Left kidney (tissue), 8 donors: ENCODE measurements at places on chromosomes 3 and 15. TPM values are rescaled to one million over a fixed set of nuclear protein-coding genes. Genes with fewer than 3 reads are reported as not detected.

DNA sequence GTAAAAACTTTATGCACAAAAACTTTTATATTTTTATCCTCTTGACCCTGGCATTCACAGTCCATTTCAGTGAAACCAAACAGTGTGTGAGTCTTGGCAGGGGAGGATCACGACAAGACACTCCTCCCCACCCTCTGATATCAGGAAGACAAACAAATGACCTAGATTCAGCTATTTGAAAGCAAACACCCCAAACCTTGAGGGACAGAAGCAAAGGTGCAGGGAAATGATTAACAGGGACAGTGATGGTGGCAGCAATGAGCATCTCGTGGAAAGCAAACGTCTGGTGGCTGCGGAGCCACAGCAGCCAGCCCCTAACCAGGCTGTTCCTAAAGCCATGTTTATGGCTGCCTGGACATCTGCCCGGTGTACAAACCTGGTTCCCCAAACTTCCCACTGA is 52.1 kb downstream of the FSIP1 start:
- no peak for DNase-seq

GRCh38 chr3:8767256-8767666 is 2.2 kb downstream of the OXTR start:
- DNase-seq: no peak

GRCh38 chr15:70267879-70268278 is 170.2 kb upstream of the TLE3 start:
- no peak for DNase-seq

GRCh38 chr3:61718565-61718964 is 157.2 kb downstream of the PTPRG start:
- no peak for DNase-seq

GRCh38 chr15:92683511-92683834 is 27.9 kb upstream of the FAM174B start:
- DNase-seq: peak; percentile 35

DNA sequence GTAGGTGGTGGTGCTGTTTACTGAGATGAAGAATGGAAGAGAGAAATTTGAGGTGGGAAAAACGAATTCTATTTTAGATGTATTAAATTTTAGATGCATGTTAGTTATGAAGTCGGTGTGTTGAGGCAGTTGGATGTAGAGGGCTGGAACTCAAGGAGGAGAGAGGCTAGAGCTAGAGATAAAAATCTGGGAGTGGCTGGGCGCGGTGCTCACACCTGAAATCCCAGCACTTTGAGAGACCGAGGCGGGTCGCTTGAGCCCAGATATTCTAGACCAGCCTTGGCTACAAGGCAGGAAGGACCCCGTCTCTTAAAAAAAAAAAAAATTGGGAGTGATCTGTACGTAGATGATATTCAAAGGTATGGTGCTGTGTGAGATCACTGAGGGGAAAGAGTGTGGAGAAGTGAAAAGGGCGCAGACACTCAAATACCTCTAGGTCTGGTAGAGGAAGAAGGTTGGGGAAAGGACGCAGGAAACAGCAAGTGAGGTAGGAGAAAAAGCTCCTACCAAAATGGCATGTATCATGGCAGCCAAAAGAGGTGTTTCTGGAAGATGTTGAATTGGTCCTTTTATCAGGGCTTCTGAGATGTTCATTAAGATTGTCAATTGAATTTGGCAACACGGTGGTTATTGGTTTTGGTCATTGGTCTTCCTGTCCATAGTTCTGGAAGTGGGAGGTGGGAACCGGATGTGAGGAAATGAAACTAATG is 1.8 kb downstream of the YEATS2 start:
- DNase-seq: no peak

- no peak for DNase-seq
Measured at GRCh38 chr15:99125061-99125891, 20.4 kb downstream of the SYNM start.

DNA sequence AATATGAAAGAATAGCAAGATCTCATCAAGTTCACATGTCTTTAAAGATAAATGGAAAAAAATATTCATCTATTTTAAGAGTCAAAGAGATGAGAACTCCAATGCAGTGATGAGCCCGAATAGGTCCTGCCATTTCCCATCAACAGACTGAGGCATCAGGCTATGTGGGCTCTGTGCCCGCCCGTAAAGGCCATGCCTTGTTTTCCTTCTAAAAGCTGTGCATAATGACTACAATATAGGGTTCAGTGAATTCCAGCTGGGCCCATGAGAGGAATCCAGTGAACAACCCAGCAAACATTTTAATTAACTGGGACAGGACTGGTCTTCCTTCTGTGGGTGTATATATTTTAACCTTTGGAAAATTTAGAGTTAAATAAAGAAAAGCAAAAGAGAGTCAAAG is 44.6 kb downstream of the RASGRP1 start:
- DNase-seq: no peak

GRCh38 chr3:20052851-20053250 is 12.6 kb downstream of the KAT2B start:
- DNase-seq: no peak

DNA sequence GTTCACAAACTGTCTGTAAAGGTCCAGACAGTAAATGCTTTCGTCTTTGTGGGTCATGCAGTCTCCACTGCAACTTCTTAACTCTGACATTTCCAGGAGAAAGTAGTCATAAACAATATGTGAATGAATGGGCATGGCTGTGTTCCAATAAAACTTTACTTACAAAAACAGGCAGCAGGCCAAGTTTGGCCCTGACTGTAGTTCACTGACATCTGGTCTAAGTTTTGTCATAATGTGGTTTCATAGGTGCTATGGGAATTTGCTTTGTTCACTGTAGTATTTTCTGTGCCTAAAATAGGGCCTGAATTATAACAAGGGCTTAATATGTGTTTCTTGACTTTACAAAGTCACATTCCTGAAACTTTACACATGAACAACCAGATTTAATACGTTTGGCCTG is 186.0 kb upstream of the KBTBD8 start:
- DNase-seq: no peak

GRCh38 chr3:5007873-5008272 is 28.6 kb downstream of the BHLHE40 start:
- DNase-seq: no peak

DNA sequence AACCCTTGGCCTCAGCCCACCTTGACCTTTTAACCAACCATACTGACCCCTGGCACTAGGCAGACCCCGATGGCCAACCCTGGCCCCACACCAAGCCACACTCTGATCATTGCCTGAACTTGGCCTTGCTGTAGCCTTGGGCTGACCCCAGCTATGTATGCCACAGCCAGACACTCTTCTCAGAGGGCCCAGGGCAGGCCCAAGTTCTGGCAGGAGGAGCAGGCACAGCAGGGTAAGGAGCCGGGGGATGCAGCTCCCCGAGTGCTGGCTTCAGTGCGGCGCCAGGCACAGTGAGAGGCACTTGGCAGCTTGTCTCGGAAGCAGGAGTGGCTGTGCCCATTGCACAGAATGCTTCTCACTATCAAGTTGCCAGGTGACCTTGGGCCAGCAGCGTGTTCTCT is 22.3 kb downstream of the PRR20G start:
- DNase-seq: no peak

DNA sequence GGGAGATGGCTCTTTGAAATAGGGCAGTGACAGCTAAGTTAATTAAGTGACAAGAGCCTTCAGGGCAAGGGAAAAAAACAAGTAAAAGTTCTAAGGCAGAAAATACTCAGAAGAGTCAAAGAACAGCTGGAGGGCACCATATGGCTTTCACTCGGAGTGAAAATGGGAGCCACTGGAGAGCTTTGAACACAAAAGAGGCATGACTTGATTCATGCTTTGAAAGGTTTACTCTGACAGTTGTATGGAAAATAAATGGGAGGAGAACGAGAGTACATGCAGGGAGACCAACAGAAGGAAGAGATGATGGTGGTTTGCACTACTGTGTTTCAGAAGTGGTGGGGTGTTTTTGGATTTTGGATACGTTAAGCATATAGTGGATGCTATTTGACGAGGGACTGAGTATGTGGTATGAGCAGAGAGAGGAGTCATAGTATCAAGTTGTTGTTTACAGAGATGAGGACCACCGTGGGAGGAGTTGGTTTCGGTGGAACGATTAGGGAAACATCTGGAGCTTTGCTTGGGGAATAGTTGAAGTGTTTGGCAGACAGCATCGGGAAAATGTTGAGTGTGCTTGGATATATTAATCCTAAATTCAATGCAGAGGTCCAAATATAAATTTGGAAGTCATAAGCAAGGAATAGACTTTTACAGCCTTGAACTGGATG is 411.5 kb downstream of the GABRG3 start:
- no peak for DNase-seq

DNA sequence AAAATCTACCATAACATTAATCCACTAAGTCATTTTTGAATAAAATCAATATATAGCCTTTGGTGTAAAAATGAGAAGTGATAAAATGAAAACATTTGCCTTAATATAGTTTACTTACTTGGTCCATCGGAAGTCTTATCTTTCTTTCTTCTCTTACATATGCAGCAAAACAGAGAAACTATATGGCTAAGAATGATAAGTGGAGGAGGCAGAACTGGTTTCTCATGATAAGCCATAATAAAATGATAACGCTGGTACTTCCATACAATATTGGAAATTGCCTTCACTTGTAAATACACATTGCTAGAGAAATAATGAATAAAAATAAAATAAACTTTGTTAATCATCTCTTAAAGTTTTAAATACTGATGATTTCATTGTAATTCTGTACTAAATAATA is 47.8 kb upstream of the USP50 start:
- DNase-seq: no peak

- DNase-seq: no peak
Measured at GRCh38 chr3:51860703-51861665, at the start of gene IQCF2. Gene IQCF2 (plus strand): TSS chr3:51861615. CDS start chr3:51861667, 52 bp downstream.

DNA sequence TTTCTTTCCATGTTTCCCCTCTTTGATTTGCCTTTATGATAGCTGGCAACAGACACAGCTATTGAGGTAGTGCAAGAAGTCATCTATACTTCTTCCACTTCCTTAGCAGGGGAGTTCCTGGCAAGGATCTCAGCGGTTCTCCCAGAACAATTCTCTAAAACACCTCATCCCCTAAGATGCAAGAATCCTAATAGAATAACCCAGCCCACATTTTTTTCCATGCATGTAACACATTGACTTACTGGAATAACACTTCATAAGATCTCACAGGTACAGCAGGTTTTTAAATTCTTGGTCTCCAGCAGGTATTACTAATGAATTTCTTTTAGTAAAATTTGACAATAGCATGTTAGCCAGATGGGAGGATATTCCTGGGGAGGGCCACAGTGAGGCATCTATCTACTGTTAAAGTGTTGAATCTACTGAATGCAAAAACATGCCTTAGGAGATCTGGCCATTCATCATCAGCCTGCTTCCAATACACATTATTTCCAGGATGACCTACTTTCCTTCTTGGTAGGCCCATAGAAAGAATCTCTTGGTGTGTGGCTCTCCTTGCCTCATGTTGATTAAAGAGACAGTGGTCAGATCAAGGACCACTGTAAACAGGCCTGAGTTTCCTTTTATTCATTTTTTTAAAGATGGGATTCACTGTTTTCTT is 78.5 kb downstream of the RAD18 start:
- no peak for DNase-seq

GRCh38 chr3:139084176-139084575 is 39.5 kb upstream of the PRR23C start:
- no peak for DNase-seq

- no peak for DNase-seq
Measured at GRCh38 chr3:141421186-141421585, 52.9 kb downstream of the ZBTB38 start.

GRCh38 chr3:81545572-81545971 is 215.9 kb downstream of the GBE1 start:
- no peak for DNase-seq

GRCh38 chr15:61524086-61524485 is 295.0 kb upstream of the RORA start:
- DNase-seq: no peak

DNA sequence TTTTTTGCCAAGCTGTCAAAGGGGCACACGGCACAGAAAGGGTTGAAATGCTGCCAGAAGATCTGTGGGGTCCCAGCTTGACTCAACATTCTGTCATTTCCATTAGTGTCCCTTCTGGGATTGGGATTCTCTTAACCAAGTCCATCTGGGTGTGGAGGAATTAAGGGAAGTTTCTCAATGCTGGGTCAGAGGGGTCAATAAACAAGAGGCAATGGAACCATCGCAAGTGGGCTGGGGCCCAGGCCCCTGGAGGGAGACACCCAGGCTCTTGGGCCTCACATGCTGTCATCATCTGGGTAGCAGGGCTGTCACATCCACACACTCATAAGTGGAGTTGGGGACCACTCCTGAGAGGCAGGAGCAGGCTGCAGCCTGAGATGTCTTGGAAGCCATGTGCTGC is 8.1 kb upstream of the APOD start:
- DNase-seq: no peak

DNA sequence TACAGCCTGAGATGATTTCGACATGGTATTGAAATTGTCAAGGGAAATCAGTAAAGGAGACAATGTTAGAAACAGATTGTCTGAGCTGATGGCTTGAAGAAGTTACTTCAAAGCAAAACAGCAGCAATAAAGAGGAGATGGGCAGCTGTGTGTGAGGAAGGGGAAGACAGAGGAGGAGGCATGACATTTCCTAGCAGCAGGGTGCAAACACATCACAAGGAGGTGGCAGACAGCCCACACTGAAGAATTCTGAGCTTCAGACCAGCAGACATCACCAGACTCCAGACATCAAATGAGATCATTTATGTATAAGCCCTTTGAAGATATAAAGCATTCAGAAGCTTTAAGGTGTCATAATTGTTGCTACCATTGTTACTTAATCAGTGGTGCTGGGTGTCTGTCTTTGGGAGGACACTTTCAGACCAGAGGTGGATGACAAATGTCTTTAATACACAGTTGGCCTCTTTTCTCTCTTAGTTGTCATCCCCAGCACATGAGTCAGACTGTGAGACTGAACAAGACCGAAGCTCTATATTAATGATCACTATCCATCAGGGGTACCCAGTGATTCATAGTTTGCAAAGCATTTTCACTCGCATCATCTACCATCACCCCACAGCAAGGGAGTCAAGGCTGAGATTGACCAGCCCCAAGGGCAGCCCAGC is 203.9 kb downstream of the MINAR1 start:
- DNase-seq: no peak

DNA sequence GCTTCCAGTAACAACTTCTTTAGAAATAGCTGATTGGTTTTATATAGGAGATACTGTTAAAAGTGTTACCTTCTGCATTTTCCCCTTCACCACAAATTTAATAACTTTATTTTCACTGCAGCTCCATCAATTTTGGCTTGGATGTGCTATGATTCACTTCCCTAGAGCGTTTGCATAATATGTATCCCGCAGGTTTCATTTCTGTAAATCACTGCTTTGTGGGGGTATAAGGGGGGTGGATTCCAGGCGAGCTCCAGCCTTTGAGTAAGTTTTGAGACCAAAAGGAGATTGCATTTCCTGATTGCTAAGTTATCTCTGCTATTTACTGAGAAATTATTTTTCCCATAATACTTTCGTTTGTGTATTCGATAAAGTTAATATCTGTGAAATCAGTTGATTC is 232.6 kb downstream of the TBL1XR1 start:
- DNase-seq: no peak

GRCh38 chr15:74460298-74460697 is 662 bp downstream of the UBL7 start:
- DNase-seq: no peak

The LRRC2 gene
- 1.8 TPM for polyA plus RNA-seq

The C3orf49 gene
- polyA plus RNA-seq: 1.00 TPM

The FOXB1 gene
- not detected for polyA plus RNA-seq

The ACY1 gene
- 109 TPM for polyA plus RNA-seq

The TRPM1 gene
- 0.07 TPM for polyA plus RNA-seq

The DAZL gene
- not detected for polyA plus RNA-seq

The BFSP2 gene
- polyA plus RNA-seq: 0.33 TPM
